ENCODE measurements at places on chromosomes 7 and 10. TPM values are rescaled to one million over a fixed set of nuclear protein-coding genes. Genes with fewer than 3 reads are reported as not detected.

DNA sequence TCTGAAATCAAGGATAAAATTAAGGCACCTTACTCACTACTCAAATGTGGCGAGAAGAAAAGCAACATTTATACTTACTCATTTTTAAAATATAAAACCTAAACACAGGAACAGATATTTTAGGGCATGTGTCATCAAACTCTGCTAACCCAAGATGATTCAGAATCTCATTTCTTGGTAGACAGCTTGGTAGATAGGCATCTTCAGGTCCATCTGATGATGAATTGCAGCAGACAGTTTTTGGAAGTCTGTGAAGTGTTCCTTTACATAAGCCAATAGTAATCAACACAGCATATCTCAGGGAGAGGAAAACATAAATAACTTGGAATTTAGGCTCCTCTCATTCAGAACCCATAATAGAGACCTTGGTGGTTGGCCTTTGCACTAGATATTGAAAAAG is 3.4 kb downstream of the HIPK2 start:
- peaks cover 69% of the 10 kb centered on the region for H3K4me1 ChIP-seq
- H3K27ac ChIP-seq = peak overlapping the region; percentile 77
- peak overlapping the region; percentile 27 for H3K4me3 ChIP-seq
- peaks cover 11% of the 10 kb centered on the region for H3K36me3 ChIP-seq

- peaks cover 15% of the 10 kb centered on the region for H3K4me1 ChIP-seq
- H3K36me3 ChIP-seq = peaks cover 2% of the 10 kb centered on the region
- DNase-seq = peak; percentile 21
- no peak overlapping the region for H3K4me3 ChIP-seq
- H3K27ac ChIP-seq = peak overlapping the region; percentile 88
Observed at GRCh38 chr7:129951226-129952085, 1.3 kb downstream of the UBE2H start.

DNA sequence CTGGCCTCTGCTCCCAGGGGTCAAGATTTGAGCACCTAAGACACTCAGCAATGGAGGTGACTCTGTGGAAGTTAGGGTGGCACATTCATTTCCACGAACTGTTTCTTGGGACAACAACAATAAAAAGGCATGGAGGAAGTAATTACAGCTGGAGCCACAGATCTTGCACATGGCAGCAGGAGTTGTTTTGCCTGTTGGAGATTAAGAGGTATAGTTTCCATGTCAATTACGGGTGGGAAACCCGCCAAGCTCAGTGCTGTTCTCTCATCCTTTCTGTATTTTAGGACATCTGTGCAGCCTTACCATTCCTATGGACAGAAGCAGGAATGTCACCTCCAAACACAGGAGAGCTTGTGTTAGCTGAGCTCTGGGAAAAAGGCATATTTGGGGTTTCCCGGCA is 201.2 kb downstream of the SNX10 start:
- no peak for DNase-seq
- no peak overlapping the region for H3K4me3 ChIP-seq
- H3K27ac ChIP-seq = no peak overlapping the region
- H3K36me3 ChIP-seq = no peaks in the 10 kb centered on the region
- peaks cover 2% of the 10 kb centered on the region for H3K27me3 ChIP-seq

DNA sequence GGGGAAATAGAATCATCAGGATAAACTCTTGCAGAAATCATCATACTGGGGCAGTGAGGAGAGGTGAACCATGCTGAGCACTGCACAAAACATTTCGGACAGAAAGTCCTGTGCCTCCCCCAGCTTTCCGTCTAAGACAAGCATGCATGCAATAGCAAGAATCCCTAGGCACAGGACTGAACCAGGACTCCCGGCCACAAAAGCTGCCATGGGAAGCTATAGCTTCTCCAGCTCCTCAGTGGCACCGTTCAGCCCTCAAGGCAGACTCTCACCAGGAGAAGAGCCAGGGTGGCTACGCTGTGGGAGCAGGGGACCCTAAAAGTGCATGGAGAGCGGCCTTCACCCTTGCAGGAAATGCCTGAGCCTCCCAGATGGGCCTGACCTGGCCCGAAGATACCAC is 70.8 kb downstream of the ASB13 start:
- H3K27me3 ChIP-seq = peaks cover 5% of the 10 kb centered on the region
- no peak overlapping the region for H3K27ac ChIP-seq
- H3K4me1 ChIP-seq = peaks cover 19% of the 10 kb centered on the region
- H3K36me3 ChIP-seq = no peaks in the 10 kb centered on the region
- no peak overlapping the region for H3K4me3 ChIP-seq

DNA sequence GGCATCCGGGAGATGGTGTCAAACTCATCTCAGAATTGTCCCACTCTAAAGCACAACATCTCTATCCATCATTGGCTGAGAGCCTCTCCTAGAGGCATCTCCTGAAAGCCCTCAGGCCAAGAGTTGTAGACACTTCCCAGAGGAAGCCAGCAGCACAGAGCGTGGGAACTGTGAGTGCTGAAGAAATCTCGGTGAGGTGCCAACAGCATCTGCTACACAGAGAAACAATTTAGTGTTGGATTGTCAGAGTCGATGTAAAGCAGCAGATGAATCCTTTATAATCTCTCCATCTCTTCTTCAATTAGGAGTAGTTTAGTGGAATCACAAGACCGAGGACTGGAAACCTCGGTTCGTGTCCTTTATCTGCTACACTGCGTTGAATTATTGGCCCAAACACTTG is 172.2 kb downstream of the C7orf25 start:
- no peak for DNase-seq
- no peaks in the 10 kb centered on the region for H3K4me1 ChIP-seq
- H3K27me3 ChIP-seq = peaks cover 5% of the 10 kb centered on the region
- H3K4me3 ChIP-seq = no peak overlapping the region
- H3K27ac ChIP-seq = no peak overlapping the region

Gene SPDYE5
- total RNA-seq = not detected

Gene OR9A2
- total RNA-seq = not detected

Gene TMEM176A
- not detected for total RNA-seq

Gene GIMAP6
- total RNA-seq = 25.4 TPM

Gene TEX36
- not detected for total RNA-seq
